NCI-H1694 (cell line): ENCODE measurements at places on chromosomes 1 and 21.

DNA sequence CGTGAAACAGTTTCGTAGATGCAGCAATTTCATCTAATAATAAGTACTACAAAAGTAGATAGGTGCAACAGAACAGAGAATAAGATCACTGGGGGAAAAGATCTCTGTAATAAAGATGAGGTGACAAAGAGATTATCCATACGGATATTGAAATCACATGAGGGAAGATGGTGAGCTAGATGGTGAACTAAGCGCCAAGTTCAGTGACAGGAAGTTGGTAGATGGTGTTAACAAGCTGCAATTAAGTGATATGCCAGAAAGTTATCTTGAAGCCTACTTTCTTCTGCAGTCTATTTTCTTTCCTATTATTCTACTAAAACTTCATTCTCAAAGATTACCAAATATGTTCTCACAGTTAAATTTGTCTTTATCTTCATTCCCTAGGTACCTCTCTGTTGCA lies 7.1 kb downstream of the LRIF1 start:
- DNase-seq, result no peak

DNA sequence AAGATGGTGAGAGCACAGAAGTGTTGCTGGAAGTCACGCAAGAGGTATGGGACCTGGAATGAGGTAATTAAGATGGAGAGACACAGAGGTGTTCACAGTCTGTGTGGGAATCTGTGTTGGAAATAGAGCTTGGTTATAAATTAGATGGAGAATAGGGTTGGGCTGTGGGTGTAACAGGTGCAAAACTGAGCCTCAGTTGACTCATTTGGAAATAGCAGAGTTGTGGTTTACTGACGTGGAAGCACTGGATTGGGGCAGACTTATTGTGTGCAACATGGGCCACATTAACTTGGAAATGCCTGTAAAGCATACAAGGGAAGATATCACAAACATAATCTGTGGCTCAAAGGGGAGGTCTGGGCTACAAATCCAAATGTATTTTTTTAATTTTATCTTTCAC lies 13.0 kb downstream of the CAMSAP2 start:
- DNase-seq, result no peak

DNA sequence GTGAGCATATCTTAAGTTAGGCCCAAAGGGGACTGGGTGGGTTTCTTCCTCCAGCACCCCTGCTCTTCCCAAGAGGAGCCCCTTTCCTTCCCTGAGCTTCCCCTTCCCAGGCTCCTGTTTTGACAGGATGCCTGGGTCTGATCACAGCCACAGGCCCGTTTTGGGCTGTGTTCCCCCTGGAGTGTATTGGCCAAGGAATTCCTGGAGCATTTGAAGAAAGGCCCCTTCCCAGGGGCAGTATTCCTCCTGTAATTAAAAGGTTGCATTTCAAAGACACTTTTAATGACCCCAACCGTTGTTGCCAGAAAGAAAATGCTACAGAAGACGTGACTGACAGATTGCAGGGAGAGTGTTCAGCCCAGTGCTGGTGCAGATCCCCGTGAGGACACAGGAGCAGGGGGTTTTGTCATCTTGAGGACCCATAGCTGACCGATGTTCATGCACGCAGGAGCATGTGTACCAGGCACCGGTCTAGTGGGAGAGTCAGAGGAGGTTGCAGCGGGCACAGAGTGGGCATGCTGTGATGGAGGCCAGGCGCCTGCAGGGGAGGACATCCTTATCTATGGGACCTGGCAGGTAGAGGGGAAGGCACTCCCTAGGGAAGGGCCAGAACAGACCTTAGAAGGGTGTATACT lies 19.3 kb upstream of the LBR start:
- no peak for DNase-seq

DNA sequence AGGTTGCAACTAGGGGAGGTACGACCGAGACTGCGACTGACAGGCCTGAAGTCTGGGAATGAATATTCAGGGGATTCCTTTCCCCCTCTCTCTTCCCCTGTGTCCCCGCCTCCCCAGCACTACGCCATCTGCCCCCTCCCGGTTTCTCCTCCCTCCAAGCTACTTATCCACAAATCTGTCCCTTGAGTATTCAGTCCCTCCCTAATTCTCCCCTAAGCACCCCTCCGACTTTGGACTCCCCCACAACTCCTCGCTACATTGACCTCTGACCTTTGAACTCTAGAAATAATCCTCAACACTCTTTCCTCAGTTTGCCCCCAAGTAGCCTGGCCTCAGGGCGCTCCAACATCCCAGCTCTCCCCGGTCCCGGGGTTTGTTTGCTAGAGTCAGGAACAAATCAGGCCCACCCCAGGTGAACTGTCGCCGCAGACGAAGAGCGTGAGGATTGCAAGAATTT lies 393 bp downstream of the LYSMD1 start:
- DNase-seq, result peak; percentile 51

DNA sequence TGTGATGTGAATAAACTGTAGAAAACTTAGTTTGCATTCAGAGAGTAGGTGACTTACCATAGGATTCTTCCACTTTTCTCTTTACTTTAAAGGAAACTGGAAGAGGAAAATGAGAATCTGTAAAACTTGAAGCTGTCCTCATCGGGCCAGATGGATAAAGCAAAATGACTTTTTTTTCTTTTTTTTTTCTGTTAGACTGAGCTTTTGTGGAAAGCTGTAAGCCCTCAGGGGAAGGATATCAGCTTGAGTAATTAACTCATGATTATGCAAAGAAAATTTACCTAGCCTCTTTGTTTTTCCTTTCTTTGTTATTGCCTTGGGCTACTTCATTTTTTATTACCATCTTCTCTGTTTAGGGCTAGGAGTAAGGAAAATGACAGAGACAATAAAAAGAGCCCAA lies 53.4 kb downstream of the DPH5 start:
- DNase-seq, result no peak

GRCh38 chr1:110647254-110647891 lies 27.4 kb downstream of the KCNA3 start:
- no peak for DNase-seq

GRCh38 chr1:118047006-118047649 lies 117.6 kb downstream of the WDR3 start:
- no peak for DNase-seq

- no peak for DNase-seq
These were observed 715.5 kb downstream of the NCAM2 start for GRCh38 chr21:21713651-21714180.

DNA sequence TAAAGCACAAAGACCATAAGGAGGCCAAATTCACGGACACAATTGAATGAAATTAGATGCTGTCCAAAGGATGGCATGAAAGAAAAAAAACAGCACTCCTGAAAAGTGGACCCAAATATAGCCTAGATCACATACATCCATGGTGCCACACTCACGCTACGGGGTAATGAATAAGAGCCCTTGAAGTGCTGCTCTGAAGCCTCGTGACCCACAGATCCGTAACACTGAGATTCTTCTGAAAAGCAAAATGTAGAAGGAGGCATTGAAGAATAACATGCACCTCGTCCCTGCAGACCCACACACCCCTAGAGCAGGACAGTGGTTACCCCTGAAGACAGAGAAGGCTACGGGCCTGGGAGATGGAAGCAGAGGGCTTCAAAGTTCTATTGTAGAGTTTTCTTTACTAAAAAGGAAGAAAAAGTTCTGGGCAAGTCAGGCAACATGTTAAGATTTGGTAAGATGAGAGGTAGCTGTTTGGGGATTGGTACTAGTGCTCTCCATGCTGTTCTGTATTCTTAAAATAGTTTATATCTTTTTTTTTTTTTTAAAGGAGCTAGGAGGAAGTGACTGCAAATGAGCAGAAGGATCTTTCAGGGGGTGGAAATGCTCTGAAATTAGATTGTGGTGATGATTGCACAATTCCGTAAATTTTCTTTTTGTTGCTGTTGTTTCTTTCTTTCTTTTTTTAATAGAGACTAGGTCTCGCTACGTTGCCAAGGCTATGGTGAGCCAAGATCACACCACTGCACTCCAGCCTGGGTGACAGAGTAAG lies 4.1 kb upstream of the ITGB2 start:
- no peak for DNase-seq

DNA sequence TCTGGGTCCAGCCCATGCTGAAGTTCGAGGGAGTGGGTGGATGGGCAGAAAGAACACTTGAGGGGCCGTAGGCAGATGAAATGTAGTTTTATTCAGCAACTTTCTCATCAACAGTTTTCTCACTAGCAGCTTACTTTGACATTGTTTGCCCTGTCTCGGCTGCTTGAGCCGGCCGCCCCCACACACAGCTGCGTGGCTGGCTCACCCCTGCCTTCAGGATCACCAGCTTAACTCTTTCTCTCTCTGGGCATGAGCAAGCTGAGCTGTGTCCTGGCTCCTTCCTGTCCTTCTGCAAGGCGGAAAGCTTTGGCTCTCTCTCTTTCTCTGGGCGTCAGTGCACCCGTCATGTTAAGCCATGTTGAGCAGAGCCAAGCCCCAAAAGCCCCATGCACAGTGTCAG lies 104.4 kb upstream of the GNG12 start:
- no peak for DNase-seq

DNA sequence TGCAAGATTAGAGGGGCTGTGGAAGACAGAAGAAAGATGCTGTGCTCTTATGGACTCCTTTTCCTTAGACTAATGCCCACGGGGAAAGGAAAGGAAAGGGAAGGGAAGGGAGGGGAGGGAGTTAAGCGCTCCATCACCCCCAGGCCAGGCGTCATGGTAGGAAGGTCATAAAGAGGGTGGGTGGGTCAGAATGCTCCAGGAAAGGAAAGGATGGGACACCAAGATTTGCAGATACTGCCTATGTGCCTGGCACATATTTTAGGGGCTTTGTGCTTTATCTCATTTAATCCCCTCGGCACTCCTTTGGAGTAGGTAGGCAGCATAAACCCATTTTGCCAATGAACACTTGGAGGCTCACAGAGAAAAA lies 41.4 kb downstream of the MAB21L3 start:
- DNase-seq, result no peak
